Activated CD4-positive, alpha-beta T cell treated with anti-CD3 and anti-CD28 coated beads, Interleukin-2, amount 50 U/mL, for 4 hours (primary cell): ENCODE measurements at places on chromosomes 11 and 22.

GRCh38 chr11:107609400-107610218 lies 18.7 kb downstream of the ELMOD1 start:
- DNase-seq = no peak

DNA sequence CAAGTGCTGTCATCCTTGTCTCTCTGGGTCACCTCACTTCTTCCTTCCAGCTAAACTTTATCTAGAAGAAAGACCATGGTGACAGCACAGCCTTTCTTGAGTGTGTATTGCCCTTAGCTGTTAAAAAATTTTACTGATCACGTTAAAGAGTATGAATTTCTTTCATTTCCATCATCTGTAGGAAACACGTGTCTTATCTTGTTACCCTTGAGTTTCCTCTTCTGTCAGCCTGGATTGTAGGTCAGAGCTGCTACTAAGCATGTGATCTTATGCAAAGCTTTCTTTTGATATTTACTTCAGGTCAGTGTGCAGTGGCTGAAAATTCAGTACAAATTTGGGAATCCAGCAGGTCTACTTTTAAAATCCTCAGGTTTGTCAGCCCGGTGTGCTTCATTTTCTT lies 512.2 kb upstream of the ARHGAP42 start:
- DNase-seq = no peak

- no peak for DNase-seq
Observed at GRCh38 chr11:103111400-103111799, 2.2 kb downstream of the DYNC2H1 start.

GRCh38 chr22:27754247-27754887 lies 47.2 kb downstream of the MN1 start:
- DNase-seq = no peak

- DNase-seq = no peak
Observed at GRCh38 chr11:7894251-7894650, 36.8 kb downstream of the OR10A6 start.

- no peak for DNase-seq
Observed at GRCh38 chr11:44530413-44531115, 34.9 kb upstream of the CD82 start.

DNA sequence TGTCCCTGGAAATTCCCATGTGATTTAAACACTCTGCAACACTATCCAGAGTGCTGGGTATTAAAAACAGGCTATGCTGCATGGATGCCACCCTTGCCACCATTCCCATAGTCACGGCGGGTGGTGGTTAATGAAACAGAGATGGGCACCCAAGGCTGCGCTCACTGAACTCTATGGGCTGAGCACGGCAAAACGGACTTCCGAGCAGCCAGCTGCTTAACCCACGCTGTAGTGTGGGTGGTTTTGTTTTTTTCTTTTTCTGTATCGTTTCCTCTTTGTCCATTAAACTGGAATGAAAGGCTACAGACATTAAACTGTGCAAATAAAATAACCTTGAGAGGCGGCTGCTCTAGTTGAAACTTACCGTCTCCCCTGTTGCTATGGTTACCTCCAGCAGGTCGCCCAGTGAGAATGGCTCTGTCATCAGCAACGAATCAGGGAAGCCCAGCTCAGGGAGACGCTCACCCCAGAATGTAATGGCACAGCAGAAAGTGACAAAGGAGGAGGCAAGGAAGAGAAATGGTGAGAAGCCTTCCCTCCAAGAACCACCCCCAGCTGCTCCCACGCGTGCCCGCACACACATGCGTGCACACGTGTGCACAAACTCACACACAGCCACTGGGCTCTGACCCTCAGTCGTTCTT lies 102.1 kb downstream of the C11orf91 start:
- DNase-seq = no peak

- no peak for DNase-seq
Observed at GRCh38 chr11:93767018-93767417, 17.1 kb upstream of the MED17 start.

GRCh38 chr11:40306938-40307548 lies 1152.4 kb downstream of the LRRC4C start:
- no peak for DNase-seq
